Left kidney (tissue), 8 donors: ENCODE measurements at places on chromosomes 3 and 15.

DNA sequence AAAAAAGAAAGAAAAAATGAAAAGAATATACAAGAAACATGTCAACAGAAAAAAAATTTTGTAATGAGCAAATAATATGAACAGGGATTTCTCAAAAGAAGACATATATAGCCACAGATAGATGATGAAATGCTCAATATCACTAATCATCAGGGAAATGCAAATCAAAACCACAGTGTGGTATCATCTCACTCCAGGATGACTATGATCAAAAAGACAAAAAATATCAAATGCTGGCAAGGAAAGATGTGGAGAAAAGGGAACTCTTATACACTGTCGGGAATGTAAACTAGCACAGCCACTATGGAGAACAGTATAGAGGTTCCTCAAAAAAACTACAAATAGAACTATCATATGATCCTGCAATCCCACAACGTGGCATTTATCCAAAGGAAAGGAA, 94.1 kb downstream of the C3orf70 start:
- no peak for DNase-seq

DNA sequence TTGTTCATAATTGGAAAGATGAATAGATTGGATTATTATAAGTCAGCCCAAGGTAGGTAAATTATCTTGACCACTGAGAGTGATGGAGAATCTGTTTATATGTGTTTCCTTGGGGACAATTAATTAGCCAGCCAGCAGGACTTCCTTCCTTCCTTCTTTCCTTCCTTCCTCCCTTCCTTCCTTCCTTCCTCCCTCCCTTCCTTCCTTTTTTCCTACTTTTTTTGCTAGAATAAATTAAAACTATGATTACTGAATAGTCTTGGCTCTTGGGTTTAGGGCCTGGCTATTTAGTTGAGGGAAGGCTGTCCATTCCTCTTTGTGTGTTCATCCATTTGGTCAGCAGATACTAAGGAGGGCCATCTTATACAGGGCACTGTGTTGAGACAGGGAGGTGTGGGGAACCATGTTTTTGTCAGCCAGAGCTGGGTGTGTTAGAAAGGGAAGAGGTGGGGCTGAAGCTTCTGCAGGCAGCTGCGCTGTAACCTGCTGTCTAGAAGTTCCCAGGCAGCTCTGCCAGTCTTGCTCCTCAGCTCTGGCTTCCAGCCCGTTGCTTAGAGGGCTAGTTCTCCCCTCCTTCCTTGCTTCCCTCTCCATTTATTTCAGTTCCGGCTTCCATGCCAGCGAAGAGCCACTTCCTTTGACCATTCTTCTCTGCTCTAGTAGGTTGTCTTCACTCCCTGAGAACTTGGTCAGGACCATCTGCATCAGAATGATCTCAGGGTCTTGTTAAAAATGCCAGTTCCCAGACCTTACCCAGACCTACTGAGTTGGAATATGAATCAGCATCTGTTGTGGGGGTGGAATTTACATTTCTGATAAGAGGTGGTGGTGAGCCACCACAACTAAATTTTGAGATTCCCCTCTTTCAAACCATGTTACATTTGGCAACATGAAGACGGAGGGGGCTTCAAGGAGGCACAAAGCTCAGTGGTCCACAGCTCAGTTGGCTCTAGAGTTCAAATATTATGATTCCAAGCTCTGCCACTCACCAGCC, 113.9 kb downstream of the DGKG start:
- DNase-seq = no peak

- no peak for DNase-seq
Observed at GRCh38 chr3:38473229-38473628, 19.5 kb downstream of the ACVR2B start.

GRCh38 chr3:24487325-24488262, 7.1 kb downstream of the THRB start:
- no peak for DNase-seq

DNA sequence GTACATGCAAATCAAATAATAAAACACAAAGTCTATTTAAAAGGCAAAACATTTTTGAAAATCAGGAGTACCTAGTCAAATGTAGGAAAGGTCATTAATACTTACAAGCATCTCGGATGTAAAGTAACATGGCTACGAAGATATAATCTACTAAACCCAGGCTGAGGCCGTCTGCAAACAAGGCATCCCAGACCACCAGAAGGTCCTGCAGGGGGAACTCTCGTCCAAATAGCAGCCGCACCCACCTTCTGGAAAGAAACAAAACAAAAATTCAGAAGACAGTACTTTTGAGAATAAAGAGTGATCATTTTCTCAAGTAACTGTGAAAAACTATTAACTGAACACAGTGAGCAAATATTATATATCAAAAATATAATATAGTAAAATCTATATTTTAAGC, 423.1 kb downstream of the PLCL2 start:
- no peak for DNase-seq

DNA sequence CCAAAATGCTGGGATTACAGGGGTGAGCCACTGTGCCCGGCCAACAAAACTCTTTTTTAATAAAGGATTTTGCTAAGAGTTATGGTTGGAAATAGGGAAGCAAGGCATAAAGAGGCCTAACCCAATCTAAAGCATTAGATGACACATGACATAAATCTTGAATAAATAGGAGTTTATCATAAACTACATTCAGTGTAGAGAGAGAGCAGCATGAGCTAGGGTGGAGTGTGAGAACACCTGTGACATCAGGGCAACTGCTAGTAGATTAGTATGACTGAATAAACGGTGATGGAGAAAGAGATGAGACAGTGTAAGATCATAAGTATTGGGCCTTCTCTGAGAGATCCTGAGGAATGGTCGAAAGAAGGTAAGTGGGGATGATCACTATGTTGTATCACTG, 63.7 kb downstream of the DPPA2 start:
- no peak for DNase-seq

DNA sequence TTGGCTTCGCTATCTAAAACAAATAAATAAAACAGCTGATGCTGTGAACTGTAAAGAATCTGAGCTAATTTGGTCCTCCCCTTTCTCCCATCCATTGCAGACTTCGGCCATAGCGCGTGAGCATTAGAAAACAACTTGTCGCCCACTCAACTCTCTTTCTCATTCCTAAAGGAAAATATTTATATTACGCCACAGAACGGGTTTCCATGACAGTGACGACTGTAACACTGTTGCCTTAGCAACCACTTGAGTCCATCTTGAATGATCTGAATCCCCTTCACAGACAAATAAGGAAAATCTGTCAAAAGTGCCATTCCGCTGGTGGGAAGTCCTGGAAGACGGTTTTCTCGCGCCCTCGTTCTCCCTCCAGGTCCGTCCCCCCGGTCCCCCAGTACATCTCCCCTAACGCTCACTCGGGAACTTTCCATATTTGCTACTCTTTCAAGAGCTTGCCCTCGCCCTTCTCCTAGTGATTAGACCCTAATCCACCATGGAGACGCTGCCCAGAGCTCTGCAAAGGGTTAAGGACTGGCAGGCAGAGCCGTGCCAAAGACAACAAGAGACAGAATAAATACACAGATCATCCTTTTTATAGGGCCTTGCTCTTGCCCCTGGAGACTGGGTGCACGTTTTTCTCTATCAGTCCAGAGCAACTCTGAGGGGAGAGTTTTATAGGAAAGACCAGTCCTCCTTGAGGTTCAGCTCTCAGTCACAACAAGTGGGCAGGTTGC, 50.5 kb downstream of the CRYGS start:
- DNase-seq = no peak

DNA sequence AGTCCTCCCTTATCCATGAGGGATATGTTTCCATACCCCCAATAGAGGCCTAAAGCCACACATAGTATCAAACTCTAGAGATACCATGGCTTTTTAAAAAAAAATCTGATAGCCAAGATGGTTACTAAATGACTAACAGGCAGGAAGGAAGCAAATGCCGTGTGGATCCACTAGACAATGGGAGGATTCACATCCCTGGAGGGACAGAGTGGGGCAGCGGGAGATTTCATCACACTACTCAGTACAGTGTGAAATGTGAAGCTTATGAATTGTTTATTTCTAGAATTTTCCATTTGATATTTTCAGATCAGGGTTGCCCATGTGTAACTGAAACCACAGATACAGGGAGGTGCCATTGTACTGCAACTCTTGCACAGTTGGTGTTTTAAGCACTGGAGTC, 826.6 kb downstream of the SQOR start:
- DNase-seq = no peak

DNA sequence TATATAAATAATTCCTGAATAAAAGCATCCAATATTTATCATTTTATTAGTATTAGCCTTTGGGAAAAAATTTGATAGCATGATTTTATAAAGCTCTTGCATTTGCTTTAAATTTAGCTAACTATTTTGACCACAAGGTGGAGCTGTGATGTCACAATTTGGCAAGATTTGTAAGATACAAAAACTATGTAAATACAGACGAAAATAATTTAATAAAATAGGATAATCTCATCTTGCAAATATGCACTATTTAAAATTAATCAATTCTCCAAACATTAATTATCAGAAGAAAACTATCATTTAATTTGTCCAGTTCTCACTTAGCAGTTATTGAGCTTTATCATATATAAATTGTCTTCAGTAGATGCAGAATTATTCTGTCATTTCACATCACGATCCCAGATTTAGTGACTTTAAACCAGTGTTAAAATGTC, 95.4 kb downstream of the PLOD2 start:
- peak; percentile 50 for DNase-seq

- DNase-seq = no peak
Observed at GRCh38 chr3:184443831-184444230, 64.0 kb downstream of the CHRD start.

- no peak for DNase-seq
Observed at GRCh38 chr15:73195166-73195565, 142.9 kb downstream of the NEO1 start.
